ENCODE measurements at places on chromosomes 5 and 9.

GRCh38 chr5:160399402-160400353, at the start of gene FAM200C:
FAM200C (minus strand) TSS chr5:160400054; CDS start chr5:160395490, 4,564 bp downstream.
- peak; percentile 96 for DNase-seq

DNA sequence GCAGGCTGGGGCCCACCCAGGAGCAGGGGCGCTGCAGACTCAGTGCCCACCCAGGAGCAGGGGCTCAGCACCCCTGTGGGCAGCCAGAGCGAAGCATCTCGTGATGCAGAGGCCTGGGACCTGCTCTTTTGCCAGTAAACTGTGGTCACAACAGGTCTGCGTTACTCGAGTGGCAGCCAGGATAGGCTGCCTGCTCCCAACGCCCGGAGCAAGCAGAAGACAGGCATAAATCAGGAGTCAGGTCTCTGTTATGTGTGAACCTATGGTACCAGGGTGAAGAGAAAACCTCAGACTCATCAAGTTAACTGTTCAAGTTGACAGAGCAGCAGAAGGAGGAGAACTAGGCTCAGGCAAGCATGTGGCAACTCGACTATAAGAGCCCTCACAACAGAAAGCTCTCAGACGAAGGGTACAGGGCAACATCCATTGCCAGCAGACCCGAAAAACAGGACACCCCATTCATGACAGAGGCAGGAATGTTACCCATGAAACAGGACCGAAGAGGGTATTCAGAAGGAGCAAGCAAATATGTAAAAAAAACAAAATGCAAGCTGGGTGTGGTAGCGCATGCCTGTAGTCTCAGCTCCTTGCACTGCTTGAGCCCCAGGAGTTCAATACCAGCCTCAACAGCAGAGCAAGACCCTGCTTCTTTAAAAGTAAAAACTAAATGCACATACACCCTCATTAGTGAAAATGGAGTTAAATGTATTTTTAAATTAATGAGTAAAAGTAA, 71.7 kb downstream of the GOLPH3 start:
- no peak for DNase-seq

DNA sequence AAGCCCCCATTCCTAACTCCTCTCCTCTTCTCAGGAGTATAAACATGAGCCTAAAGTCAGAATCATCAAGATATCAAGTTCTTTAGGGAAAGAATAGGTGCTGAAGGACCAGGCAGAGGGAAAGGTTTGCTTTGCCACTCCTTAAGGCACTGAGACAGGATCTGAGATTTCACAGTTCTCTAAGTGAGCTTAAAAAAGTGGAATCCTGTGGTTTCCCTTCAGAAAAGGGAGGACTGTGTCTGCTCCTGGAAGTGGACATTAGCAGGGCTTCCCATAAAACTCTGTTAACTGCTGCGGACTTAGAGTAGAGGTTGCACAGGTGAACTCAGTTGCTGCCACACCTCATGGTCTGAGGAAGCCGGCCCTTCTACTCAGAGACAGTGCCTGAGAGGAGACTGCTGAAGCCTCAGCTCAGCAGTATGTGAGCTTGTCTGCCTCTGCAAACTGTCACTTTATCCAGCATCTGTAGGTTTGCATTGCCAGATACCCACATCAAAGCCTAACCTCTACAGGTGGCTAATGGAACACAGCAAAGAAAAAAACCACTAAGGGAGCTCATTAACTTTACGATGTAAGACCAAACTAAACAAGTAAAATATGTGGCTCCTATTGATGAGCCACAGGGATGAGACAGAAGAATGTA, 42.9 kb downstream of the RIC1 start:
- peak; percentile 24 for DNase-seq

DNA sequence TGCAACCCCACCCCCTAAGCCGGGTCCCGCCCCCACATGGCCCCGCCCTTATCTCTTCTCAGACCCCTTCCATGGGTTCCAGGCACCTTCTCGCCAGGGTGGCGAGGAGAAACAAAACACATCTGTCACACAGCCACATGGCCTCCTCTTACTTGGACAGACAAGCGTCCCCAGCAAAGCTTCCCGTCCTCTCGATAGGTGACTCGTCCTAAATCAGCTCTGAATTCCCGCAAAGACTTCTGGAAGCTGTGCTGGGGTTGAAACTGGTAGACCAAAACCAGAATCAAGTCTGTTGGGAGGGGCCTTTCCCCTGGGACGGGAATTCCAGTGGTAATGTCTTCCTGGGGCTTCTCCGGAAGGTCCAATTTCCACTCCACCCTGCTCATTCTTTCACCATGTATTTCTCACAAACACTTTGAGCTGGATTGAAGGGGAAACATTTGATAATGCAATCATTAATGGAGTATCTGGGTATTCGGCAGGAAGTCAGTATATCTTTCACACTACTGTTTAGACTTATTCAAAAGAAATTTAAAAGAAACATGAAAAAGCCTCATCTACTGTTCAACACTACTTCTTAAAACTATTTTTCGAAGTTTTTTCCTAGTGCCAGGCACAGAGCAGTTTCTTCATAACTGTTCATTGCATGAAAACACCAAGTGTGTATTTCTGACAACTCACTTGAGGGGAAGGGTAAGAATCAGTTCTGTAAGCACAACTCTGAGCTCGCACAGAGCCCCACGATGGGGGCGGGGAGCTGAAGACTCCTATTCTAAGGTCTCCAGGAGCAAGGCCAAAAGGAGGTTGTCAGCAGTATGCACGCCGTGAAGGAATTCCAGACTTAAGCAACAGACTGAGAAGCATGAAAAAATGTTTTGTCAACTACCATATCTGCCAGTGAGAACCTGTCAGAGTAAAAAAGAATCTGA, 644 bp upstream of the CTNNAL1 start:
- peak; percentile 91 for DNase-seq

GRCh38 chr9:99866398-99866797, 40.1 kb upstream of the STX17 start:
- no peak for DNase-seq

GRCh38 chr5:127223256-127223974, 67.2 kb upstream of the MEGF10 start:
- no peak for DNase-seq

GRCh38 chr5:55205001-55205400, 22.1 kb downstream of the MCIDAS start:
- no peak for DNase-seq

- no peak for DNase-seq
Observed at GRCh38 chr9:121968056-121968455, 125.1 kb downstream of the TTLL11 start.

DNA sequence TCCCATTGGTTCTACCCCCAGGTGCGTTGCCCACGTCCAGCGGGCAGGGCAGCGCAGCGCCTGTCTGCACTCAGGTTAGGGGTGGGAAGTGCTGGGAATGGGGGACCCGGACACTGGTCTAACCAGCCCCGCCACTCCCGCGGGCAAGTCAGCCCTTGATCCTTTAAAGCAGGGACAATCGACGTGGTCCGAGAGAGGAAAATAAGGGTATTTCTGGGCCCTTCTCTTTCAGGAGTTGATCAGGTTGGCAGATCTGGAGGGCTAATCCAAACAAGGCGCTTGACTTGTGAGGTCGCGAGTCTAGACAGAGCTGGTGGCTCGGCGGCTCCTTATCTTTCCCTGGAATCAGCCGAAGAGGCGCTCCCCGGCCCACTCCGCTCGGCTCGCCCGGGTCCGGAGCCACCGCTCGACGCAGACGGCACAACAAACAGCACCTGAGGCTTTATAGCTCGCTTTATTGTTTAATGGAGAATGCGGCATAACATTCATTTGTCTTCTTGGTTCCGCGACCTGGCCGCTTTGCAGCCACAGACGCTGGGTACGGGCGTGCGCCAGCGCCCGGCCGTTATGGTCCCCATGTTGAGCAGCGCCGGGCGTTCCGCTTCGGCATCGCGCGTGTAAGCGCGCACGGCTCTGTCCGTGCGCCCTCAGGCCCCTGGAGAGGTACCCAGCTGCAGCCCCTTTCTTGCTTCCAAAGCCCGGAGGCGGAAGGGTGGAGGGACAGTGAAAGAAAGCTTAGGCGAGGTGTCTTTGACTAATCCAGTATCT, 15.8 kb downstream of the ISL1 start:
- no peak for DNase-seq

DNA sequence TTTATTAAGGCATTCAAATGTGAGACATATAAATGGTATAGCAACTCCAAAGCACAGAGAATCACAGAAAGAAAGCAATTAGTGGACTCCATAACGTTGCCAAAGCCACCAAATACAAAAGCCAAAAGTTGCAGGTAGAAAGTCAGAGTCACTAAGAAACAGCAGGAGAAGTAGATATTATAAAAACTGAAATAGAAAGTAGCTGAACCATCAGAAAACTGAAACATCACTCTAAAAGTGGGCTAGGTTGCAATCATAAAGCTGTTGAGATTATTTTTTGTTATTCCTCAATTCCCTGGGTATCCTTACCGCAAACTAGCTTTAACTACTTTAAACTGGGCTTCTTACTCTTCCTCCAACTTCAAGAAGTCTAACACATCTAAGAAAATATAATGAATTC, 108.1 kb upstream of the ARRDC3 start:
- DNase-seq: no peak

DNA sequence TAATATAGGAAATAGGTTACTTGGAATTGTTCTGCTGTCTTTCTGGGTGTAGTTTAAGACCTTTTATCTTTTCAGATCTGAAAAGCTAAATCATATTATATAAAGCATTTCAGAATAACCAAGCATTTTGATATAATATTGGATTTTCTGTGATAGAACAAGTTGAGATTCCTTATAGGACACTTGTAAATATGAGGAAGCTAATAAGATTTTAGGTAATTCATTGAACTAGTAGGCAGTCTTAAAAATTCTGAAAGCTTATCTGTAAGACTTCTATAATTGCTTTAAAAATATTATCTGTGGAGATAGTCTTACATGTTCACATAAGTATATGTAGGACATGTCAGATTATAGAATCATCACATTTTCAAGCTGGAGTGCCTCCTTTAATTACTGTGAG, 102.8 kb downstream of the SMIM15 start:
- DNase-seq: no peak

GRCh38 chr5:76196886-76197489, 113.8 kb downstream of the SV2C start:
- no peak for DNase-seq

DNA sequence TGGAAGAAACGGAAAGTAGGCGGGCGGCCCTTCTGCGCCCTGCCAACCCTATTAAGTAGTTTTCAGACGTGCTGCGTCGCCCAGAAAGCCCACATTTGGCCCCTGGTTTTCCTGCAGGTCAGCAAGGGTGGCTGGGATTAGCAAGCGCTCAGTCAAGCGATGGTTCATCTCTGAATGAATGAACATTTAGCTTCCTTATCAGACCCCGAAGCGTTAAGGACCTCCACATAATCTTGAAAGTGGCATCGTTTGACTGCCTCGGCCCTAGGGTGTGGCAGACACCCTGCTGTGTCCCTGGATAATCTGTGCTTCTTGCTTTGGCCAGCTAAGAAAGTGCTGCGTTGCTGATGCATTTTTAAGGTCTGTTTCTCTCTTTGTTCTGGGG, 684 bp downstream of the TOR1B start:
- no peak for DNase-seq

DNA sequence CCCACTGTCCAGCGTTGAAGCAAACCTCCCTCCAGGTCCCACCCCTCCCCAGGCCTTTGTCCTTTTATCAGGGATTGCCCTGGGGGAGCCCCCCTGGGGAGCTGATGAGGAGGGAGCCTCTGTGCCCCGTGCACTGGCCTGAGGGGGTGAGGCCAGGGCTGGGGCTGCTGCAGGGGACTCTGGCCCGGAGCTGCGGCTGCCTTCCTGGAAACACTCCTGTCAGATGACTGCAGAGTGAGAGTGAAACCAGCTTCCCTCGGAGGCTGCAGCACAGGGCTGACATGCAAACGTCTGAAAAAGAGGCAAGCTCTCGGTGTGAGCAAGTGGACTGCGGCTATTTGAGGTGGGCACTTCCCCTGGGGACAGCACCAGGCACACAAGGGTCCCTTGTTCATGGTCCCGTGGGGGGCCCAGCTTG, 4.6 kb upstream of the TRAF2 start:
- DNase-seq: no peak

All from fibroblast of skin of scalp (primary cell).